ENCODE measurements at places on chromosomes 1 and 21.

DNA sequence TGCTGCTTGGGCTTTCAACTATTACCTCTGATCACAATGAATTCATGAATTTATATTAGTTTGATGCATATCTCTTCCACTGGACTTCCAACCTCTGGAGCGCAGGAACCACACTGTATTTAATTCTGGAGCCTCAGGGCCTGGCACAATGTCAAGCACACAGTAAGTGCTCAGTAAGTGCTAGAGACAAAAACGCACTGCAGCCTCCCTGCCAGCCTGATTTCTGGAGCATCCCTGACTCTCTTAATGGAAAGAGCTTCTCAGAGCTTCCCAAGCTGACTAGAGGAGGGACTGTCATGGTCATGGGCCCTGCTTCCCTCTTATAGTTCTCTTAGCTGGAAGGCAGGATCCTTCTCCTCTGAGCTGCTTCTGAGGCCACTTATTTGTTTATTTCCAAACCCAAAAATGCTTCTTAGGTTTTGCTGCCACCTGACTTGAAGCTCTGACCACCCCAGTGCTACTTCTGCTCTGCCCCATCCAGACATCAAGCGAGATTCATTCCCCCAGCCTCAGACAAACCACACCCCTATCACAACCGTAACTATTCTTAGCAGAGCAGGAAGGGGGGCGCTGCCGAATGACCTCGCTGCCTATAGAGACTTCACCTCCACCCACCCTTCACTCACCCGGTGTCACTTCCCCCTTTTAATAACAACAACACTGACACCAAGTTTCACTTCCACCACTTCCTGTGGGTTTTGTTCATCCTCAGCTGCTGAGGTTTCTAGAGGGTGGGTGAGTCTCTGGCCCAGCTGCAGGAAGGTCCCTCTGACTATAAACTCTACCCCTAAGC lies 33.6 kb downstream of the NUAK2 start:
- peak; percentile 72 for DNase-seq

GRCh38 chr1:217196616-217197015 lies 434.3 kb downstream of the GPATCH2 start:
- DNase-seq, result no peak

- DNase-seq, result peak; percentile 87
These were observed 8.9 kb downstream of the CCDC185 start for GRCh38 chr1:223401873-223402789.

DNA sequence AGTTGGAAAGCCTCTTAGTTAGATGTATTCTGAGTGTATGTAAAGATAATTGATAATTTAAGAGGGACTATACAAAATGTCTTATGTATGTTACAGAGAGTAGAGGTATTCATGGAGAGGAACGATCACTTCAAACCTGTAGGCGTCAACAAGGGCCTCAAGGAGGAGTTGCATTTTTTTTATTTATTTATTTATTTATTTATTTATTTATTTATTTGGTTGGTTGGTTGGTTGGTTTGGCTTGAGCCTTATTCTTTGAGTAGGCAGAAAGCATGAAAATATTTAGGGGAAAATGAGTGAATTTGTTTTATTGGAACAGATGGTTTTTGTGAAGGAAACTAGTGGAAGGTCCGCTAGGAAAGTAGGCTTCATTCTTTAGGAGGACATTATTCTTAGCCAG lies 8.5 kb downstream of the ANGPTL1 start:
- no peak for DNase-seq

- no peak for DNase-seq
These were observed 27.4 kb downstream of the BACE2 start for GRCh38 chr21:41195311-41195710.

DNA sequence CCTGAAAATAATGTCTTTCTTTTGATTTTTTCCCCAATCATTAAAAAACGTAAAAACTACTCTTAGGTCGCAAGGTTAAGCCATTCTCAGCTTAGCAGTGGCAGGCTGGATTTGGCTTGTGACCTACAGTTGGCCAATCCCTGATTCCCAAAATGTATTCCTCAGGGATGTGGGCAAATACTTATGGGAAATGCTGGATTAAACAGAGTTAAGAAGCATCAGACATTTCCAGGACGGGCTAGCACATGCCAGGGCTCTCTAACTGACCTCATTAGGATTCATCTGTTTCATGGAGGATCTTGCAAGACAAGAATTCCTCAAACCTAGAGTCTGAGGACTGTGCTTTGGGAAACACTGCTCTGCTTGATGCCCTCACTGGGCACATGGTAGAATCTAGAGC lies 982 bp upstream of the IL24 start:
- no peak for DNase-seq

DNA sequence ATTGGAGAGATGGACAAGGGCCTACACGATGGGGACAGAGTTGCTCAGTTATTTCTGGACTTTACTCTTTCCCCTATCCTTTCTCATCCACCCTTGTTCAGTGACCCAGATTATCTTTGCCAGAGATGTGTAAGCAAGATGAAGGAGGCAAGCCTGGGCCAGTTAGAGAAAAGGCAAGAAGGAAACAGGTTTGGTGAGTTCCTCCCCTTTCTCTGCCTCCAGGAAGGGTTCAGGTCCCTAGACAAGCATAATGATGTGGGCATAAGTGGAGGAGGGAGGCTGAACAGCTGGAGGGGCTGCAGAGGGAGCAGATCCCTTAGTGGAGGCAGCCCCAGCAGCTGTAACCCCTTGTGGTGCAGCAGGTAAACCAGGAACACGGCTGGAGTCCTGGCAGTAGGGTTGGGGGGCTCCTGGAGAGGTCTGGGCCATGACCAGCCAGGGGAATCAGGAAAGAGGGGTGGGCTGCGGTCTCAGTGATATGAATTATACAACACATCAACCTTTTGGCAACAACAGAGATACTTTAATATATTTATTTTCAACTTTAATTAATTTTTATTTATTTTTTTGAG lies 9.2 kb upstream of the CDC42 start:
- DNase-seq, result no peak

- DNase-seq, result peak; percentile 73
These were observed 9.0 kb upstream of the RPTN start for GRCh38 chr1:152167835-152168534.

- no peak for DNase-seq
These were observed 6.8 kb upstream of the OLIG2 start for GRCh38 chr21:33018707-33019465.

DNA sequence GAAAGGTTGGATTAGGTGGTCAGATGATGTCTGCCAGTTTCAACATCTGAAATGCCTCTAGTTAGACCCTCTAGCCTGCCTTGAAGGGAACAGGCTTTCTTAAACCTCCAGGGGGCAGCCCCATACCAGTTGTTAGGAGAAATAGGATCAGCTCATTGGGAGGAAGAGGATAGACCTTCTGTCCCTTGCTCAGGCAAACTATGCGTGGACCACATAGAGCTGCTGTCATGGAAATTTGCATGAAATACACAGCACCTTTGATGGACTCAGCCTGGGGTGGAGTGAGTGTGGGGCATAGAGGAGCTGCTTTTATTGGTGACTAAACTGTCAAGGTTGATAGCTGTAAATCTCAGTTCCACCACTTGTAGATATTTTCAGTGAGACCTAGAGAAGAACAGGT lies 38.4 kb upstream of the SPAG17 start:
- peak; percentile 58 for DNase-seq

- DNase-seq, result peak; percentile 15
These were observed 19.7 kb upstream of the ATP6V1G3 start for GRCh38 chr1:198560161-198560560.

All from fibroblast of skin of right biceps (primary cell).